Retina (tissue), 1 donor: ENCODE measurements at places on chromosomes 3 and 15.

DNA sequence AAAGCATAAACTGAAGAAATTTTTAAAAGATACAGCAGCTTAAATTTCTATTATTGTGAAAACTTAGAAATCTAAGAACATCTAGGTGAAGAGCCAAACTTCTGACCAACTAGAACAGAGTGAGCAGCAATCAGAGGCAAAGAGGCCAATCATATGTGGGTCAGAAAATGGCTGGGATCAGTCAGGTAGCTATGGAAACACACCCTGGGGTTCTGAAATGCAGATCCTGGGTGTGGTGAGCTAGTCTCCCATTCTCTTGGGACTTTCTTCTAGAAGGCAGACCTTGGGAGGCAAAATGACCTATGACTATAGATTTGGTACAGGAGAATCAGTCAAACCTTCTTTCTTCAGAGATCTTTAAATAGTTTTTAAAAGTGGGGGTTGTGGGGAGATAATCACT lies 385.8 kb downstream of the TBC1D5 start:
- no peak for DNase-seq

- no peak for DNase-seq
Measured at GRCh38 chr3:60215946-60216345, 1035.3 kb downstream of the FHIT start.

DNA sequence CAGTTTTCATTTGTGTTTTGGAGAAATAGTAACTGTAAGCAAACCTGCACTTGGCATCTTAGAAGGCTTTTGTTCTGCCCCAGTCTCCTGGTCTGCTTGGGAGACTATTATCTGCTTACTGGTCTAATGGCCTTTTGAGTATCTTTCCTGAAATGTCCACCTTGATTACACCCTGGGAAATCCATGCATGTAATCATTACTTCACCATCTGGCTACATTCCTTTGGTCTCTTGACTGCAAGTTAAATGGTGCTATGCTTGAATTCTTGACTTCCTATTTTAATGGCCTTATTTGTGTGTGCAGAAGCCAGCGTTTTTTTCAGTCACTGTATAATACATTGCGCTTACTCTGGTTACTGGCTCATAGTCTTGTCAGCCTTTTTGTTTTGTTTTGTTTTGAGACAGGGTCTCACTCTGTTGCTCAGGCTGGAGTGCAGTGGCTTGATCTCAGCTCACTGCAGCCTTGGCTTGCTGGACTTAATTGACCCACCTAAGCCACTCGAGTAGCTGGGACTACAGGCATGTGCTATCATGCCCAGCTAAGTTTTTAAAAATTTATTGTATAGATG lies 30.0 kb downstream of the CHD2 start:
- no peak for DNase-seq

- DNase-seq = no peak
Measured at GRCh38 chr3:107258300-107258699, 118.9 kb upstream of the CCDC54 start.

GRCh38 chr3:149954812-149955211 lies 15.9 kb downstream of the PFN2 start:
- DNase-seq = no peak

DNA sequence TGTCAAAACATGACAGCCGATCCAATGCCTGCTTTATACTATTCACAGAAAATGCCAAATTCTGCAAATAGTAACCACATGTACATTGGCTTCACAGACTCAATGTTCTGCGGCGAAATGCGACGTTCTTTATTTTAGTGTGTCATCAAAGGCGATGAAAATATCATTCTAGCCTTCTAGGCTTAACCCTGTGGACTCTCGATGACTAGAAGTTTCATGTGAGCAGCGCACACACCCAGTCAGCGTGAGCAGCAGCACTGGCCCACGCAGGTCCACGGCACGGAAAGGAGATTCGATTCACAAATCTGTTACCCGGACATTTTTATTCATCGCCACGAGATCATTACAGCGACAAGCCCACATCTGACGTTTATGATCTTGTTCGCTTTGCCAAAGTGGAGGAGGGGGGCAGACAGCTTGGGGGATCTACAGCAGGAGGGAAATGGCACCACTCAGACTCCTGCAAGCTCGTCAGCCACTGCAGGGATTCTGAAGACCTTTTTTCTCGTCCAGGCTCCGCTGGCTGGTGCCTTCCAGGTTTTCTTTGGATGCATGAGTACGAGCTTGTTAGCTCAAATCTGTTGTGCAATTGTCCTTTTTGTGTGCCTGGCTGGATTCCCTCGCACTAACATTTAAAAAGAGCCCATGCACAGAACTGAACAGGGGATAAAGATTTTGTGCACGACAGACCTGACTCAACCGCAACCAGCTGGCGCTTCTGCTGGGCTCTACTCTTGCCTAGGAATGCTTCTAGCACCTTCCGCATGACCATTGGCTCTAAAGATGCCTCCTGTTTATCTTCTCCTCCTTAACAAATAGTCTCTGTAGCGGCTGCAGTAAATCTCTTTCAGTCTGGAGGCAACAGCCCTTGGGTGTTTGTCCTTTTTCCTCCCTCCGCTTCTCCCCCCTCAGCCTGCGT lies 938.4 kb downstream of the MCTP2 start:
- DNase-seq = peak; percentile 87

DNA sequence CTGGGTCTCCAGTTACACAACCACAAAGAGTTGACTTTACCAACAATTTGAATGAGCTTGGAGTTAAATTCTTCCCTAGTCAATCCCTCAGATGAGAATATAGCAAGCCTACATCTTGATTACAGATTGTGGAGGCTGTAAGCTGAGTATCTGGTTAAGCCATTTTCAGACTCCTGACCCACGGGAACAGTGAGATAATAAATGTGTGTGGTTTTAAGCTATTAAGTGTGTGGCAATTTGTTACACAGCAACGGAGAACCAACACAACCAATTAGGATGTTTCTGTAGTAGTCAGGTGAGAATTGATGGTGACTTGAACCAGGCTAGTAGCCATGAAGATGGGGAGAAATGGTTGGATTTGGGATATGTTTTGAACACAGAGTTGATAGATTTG lies 37.7 kb upstream of the SLC4A7 start:
- DNase-seq = no peak

DNA sequence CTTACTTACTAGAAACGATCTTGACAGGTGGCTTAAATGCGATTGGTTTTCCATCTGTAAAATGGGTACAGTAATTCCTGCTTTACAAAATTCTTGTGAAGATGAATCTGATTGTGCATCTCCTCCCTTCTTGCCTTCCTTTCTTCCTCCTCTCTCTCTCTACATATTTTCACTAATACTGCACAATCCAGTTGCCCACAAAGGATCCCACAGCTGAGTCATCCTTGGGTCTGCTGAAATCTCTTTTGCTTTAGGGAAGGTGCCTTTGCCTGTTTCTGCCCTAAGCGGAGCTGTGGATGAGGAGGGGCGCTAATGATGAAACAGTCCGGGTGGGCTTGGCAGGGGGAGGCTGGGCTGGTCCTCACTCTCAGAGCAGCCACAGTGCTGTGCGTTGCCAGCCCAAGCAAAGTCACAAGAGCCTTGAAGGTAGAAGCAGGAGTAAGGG lies 46.1 kb downstream of the AMOTL2 start:
- no peak for DNase-seq

GRCh38 chr15:39056357-39056756 lies 491.7 kb upstream of the RASGRP1 start:
- no peak for DNase-seq

DNA sequence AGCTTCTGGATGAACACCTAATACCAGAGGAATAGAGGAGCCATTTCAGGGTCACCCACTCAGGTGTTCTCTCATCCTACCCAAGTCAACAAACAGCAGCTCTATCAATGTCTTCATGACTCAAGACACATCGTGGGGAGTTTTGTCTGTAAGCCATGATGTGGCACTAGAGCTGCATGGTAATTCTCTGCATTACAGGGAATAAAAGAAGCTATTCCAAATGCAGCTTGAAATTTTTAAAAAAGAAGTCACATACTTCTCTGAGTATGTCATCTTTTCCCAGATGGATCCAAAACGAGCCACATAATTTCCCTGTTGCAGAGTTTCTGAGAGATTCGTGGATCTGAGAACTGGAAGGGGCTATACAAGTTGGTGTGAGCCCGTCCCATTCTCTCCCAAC lies 6.1 kb upstream of the THSD4 start:
- DNase-seq = no peak

DNA sequence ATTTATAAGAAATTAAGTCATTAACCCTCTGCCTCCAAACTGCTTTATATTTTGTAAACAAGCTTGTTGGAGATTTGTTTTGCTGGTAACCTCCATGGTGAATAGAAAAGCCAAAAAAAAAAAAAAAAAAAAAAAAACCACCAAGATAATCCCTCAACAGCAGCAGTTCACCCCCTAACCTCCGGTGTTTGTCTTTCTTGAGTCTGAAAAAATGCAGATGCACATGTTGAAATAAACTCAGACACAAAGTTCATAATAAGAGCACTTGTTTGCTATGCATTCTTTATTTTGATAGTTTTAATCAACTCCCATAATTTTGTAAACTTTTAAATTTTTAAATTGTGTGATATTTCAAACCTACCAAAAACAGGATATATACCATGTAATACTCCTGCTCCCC lies 1.8 kb upstream of the PLCH1 start:
- no peak for DNase-seq
